GOT3 (cell line): ENCODE measurements at places on chromosomes 5 and 9.

DNA sequence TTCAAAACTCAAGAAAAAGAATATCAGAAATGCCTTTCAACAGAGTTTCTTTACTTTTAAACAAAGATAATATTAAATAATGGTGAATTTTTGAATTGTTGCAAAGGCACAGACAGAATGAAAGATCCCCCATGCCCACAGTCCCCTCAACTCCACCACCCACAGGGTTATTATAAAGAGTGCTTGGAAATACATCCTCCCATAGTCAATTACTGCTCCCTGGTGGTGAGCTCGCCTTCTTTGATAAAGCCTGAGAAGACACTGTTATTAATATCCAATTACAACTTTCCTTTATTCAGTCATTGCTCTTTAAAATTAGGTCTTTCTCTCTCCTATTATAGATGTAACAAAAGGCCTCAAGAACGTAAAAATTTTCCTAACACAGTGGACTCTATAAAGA is 490.2 kb upstream of the RORB start:
- no peak for DNase-seq

DNA sequence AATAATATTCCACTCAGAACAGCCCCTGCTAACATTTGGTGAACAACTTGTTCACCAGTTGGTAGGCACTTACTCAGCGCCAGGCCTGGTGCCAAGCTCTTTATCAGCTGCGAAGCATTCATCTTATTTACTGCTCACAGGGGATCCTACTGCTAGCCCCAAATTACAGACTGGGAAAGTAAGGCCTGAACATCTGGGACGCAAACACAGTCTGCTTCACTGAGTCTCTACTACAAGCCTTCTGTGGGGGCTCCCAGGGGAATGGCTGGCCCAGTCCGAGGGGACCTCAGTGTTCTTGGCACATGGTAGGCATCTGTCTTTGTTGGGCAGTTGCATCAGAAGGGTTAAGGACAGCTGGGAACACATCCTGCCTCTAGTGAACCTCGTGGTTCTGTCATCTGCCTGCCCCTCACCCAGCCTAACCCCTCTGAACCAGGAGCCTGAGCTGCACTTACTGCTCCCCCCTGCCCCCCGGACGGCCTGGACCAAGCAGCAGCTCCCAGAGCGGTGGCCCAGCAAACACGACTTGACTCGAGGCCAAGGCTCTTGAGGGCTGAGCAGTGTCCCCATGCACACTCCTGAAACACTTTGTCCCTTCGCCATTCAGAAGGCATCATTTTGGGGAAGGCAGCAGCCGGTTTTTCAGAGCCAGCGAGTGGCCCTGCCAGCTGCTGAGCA is at the start of gene PHYHD1:
TSS of gene PHYHD1 (plus strand) at position 602 of the 678 bp plus-strand sequence. CDS start 1,342 bp downstream, outside the sequence.
- DNase-seq, result no peak

- no peak for DNase-seq
Observed at GRCh38 chr5:102716017-102716416, 39.1 kb upstream of the PAM start.

DNA sequence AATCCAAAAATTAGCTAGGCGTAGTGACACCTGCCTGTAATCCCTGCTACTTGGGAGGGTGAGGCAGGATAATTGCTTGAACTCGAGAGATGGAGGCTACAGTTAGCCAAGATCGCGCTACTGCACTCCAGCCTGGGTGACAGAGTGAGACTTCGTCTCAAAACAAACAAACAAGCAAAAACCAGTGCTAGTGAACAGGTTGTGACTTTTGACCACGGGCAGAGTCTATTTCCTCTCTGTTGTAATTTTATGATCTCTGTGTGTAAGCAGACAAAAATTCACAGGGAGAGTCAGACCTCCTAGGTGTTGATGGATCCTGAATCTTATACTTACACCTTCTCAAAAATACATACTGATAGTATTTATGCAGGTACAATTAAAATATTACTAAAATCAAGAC is 65.8 kb downstream of the SPEF2 start:
- no peak for DNase-seq

- DNase-seq, result no peak
Observed at GRCh38 chr9:71853084-71853483, 57.9 kb downstream of the ABHD17B start.
